Upper lobe of left lung (tissue), 6 donors: ENCODE measurements at places on chromosomes 11 and 22.
A peak's percentile ranks its signal among the peaks of the same experiment; 100 is the strongest.

DNA sequence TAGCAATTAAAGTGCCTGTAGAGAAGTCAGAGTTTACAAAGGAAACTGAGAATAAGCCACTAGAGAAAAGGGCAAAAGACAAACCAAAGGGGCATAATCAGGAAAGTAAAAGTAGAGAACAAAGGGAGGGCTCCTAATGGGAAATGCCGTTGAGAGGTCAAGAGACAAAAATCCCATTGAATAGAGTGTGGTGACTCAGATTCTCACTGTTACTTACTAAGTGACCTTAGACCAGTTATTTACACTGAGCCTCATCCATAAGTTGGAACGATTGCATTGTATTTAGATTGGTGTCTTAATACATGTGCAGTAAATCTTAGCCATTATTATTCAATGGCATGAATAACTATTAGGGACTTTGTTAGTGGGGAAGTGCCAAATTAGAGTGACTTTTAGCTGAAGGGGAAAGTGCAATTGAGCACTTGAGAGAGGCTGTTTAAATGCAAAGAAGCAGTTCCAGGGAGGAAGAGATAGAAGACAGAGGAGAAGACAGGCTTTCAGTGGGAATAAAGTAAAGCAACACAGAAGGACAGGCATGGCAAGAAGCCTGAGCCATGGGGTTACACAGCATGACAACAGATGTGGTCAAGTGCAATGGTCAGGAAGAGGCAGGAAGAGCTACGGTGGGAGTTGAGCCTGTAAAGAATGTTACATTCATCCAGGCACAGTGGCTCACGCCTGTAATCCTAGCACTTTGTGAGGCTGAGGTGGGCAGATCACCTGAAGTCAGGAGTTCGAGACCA is 82.6 kb downstream of the UBASH3B start:
- no peak for DNase-seq

- no peak for DNase-seq
Observed at GRCh38 chr22:22858559-22858937, 29.1 kb upstream of the IGLL5 start.

DNA sequence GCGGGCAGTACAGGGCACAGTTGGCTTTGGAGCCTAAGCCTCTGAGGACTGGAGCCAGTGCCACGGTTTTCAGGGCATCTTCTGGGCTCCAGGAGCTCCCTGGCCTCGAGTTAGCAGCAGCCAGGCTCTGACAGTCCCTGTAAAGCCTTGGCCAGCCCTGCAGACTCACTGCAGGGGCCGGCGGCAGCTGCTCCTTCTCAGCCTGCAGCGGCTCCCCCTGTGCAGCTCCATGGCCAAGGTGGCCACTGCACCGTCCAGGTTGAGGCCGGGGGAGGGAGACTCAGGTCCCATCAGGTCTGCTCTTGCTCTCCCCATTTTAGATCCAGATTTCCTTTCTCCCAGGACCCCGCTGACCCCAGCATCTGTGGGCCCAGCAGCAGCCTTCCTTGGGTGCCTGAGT is 1461.1 kb downstream of the BRD1 start:
- DNase-seq, result no peak

- peak; percentile 85 for DNase-seq
Observed at GRCh38 chr22:30422481-30423300, 2.9 kb upstream of the MTFP1 start.

GRCh38 chr11:93278976-93279375 is 51.6 kb upstream of the DEUP1 start:
- no peak for DNase-seq

DNA sequence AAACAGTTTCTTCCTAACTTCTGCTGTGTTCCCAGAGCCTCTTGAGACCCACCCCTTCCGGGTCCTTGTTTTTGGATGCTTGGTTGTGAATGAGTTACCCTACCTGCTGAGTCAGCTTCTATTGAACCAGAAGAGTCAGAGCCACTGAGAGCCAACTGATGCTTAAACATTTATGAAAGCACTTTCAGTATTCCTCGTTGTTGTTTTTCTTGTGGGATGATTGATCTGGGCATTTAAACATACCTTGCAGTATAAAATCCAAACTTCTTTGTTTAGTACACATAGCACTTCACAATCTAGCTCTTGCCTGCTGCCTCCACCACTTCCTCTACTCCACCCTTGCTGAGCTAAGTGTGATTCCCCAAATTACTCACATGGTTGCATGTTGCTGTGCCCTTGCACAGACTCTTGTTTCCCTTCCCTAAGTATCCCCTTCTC is 5.5 kb downstream of the PRSS23 start:
- DNase-seq, result no peak

- no peak for DNase-seq
Observed at GRCh38 chr11:105135883-105136282, 3.7 kb downstream of the CARD18 start.

GRCh38 chr11:31844351-31844750 is 33.2 kb upstream of the PAX6 start:
- no peak for DNase-seq

- no peak for DNase-seq
Observed at GRCh38 chr22:19819208-19819910, 35.3 kb downstream of the GNB1L start.

DNA sequence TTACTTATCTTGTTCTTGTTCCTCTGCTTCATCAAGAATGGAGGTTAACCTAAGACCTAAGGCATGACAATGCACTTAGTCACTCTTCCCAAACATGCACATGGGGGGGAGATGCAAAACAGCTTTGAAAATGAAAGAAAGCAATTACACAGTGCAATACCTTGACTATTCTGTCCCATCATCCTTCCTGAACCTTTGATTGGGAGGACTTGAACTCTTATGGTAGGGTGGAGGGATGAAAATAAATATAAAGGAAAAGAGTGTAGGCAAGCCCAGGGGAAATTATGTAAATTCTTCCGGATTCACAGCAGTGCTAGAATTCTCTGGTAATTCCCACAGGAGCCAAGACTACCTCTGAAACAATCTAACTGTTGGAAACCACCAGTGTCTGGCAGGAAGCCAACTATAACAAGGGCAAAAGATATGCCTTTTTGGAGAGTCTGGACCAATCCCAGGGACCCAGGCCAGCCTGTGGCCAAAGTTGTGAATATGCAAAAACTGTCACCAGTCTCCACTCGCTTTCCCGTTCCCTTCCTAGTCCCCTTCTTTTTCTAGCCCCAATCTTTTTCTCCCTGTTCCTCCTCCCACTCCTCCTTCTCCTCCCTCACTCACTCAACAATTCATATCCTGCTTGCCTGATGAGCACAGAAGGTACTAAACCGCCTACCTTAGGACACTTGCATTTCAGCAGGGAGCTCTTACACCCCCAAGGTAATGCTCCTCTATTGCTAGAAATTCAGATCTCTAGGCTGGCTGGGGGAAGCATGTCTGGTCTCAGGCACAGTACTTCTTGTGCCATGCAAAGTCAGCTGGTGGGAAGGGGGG is 2.5 kb upstream of the RCN1 start:
- no peak for DNase-seq

DNA sequence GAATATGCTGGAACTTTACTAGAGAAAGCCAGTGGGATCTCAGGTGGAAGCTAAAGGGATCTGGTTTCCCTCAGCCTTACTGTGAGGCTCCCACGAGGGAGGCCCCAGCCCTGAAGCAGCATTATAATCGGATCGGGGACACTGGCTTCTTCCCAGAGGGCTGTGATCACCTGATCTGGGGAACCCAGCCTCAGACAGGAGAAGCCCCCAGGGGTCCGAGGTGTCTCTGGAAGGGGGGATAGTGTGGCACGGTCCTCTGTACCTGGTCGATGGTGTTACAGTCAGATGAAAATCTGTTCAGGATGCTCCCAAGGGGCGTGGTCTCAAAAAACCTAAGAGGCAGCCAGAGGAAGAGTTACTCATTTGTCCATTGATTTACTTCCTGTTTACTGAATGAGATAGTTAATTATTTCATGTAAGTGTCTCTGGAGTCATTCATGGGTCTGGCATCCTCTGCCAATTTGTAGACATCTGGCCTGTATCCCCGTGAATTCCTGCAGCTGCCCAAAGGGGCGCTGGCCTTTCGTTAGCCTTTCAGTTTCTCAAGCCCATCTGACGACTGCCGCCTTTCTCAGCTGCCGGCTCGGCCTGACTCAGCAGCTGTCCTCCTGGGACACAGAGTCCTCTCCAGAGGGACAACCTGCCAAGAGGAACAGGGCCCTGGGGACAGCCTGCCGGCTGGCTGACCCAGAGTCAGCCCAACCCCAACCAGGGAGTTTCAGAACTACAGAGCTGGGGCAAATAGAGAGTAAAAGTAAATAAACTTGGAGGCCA is 17.0 kb upstream of the KCNJ11 start:
- peak; percentile 77 for DNase-seq

DNA sequence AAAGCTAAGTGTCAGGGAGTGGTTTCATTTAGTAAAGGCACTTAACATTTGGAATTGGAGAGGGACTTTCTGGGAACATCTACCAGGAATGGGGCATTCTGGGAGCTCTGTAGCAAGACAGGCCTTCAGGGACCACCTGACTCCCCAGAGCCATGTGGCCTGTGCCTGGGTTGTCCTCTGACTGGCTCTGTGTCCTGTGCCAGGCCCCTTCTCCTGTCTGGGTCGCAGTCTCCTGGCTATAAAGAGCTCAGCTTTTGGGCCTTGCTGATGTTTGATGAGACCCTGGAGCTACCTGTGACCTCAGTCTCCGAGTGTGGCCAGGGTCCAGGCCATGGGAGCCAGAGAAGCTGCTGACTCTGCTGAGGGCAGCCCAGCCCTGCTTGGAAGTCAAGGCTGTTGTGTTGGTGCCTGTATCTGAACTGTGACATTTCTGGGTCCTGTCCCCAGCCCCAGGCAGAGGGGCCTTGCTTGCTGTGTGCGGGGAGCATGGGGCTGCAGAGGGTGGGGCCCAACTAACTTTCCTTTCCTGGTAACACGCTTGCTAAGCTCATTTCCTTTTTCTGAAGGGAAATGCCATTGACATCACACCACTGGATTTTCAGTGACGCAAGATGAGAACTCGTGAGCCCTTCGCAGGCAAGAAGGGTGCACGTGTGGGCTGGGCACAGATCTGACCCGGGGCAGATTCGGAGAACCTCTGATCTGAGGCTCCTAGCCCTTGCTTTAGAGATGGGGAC is 41.3 kb downstream of the LRRC32 start:
- peak; percentile 30 for DNase-seq

DNA sequence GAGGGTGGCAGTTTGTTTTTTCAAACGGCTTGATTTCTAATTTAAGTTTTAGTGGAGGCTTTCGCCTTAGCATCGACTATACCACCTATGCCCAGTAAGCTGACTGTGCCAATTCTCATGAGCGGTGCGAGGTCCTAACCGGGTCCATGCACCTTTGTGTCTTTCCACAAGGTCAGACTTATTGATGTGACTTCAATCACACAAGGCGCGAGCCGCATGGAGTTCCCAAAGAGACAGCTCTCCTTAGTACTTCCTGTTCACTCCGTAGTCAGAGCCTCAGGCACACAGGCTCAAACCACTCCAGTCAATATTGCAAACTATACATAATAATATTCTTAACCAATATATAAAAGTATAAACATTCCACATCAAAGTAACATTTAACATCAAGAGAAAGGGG is 18.2 kb downstream of the ST14 start:
- no peak for DNase-seq

DNA sequence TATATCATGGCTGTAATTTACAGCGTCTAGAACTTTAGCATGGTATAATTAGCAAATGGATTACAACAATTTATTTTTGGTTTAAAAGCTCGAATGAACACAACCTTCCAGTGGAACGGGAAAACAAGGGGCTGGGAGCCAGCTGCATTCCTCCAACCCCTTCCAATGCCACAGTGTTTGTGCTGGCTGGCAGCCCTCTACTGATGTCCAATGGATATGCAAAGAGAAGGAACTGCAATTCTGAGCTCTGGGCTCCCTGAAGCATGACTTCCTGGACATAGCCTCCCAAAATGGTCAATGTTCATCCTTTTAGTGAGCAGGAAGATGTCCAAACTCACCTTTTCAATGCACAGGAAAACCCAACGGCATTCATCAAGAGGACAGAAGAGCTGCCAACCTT is 288.3 kb downstream of the TENM4 start:
- DNase-seq, result no peak

DNA sequence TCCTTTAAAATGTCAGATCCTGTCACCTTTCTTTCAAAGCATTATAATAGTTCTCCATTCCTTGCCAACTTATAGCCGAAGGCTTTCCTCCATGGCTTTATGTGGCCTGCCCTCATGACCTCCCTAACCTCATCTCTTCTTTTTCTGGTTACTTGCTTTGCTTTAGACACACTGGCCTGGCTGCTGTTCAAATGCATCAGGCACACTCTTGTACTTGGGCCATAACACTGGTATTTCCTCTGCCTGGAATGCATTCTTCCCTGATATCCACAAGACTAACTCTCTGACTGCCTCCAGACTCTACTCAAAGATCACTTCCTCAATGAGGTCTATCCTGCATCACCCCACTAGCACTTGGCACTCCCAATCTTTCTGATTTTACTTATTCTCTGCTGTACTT is 710.3 kb downstream of the KCNA4 start:
- DNase-seq, result no peak

GRCh38 chr11:84790849-84791427 is 836.2 kb downstream of the DLG2 start:
- no peak for DNase-seq

DNA sequence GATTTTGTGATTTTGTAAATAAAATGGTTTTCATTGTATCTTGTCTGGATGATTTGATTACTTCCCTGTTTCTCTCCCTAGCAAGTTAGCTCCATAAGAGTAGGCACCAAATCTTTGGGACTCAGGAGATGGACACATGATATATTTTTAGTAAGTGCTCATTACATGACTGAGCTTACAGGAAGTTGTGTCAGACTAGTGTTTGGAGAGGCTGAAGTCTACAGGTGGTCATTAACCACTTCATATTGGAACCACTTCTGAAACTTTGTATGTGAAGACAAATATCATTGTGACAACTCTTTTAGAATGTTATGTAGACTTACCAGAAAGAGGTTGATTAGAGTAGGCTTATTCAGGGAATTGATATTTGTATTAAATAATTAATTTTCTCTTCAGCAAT is 19.1 kb downstream of the ARHGAP42 start:
- DNase-seq, result no peak

DNA sequence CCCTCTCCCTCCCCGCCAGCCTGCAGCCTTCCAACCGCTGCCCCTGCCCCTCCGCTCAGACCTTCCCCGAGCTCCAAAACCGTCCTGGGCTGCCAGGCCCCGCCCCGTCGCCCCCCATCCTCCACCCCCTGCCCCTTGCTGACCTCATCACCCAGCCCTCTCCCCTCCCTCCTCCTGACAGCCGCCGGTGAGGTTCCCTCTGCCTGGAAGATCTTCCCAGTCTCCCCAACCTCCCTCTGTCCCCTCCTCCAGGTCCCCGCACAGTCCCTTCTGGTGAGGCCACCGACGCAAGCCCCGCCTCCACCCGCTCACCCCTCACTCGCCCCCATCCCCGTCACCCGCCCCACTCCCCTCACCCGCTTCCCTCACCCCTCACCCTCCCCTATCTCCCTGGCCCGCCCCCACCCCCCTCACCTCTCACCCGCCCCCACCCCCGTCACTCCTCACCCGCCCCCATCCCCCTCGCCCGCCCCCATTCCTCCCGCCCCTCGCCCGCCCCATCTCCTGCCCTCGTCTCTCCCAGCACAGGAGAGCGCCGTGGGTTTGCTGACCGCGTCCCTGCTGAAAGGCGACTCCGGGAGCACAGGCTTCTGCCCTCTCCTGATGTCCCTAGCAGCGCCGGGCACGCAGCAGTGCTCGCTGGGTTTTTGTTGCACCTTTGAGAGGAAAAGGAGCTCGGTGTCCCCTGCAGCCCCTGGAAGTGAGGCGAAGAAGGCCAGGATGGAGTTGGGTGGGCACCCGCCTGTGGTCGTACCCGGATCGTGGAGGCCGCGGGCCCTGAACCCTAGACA is 16.4 kb upstream of the UPK3A start:
- peak; percentile 76 for DNase-seq
